ENCODE measurements at places on chromosomes 7 and 10.
A peak's percentile ranks its signal among the peaks of the same experiment; 100 is the strongest.

DNA sequence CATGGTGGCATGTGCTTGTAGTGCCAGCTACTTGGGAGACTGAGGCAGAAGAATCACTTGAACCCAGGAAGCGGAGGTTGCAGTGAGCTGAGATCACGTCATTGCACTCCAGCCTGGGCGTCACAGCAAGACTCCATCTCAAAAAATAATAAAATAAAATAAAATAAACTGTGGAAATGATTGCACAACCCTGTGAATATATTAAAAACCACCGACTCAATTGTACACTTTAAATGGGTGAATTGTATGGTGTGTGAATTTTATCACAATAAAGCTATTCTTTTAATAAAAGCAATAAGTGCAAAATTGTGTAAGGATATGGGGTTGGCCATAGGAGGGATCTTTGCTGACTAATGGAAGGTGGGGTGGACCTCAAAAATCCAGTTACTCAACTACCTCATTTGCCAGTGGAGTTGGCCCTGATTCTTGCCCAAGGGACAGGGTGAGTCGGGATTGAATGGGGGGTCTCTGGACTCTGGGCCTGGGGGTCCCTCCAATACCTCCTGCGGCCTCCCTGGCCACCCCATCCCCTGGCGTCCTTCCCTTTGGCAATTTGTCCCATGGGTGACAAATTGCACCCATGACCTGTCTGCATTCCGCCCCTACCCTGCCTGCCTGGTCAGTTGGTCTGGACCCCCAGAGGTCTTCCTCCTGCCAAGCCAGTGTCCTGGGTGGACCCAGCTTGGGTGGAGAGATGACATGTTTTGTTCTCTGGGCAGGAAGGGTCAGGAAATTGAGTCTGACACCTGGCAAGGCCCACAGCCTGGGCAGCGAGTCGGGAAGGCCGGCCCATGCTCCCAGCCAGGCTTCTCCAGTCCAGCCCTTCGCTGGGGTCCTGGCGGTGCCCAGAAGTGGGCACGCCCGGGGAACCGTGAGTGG is 61.7 kb upstream of the ELN start:
- no peak for DNase-seq

- no peak for DNase-seq
Observed at GRCh38 chr7:25830215-25830614, 321.8 kb upstream of the NFE2L3 start.

GRCh38 chr10:6794441-6794840 is 214.4 kb upstream of the PRKCQ start:
- no peak for DNase-seq

- DNase-seq, result no peak
Observed at GRCh38 chr10:117805139-117805538, 241.6 kb downstream of the RAB11FIP2 start.

- DNase-seq, result no peak
Observed at GRCh38 chr7:55349121-55349520, 16.0 kb upstream of the LANCL2 start.

GRCh38 chr10:113003052-113003451 is 53.0 kb downstream of the TCF7L2 start:
- DNase-seq, result no peak

DNA sequence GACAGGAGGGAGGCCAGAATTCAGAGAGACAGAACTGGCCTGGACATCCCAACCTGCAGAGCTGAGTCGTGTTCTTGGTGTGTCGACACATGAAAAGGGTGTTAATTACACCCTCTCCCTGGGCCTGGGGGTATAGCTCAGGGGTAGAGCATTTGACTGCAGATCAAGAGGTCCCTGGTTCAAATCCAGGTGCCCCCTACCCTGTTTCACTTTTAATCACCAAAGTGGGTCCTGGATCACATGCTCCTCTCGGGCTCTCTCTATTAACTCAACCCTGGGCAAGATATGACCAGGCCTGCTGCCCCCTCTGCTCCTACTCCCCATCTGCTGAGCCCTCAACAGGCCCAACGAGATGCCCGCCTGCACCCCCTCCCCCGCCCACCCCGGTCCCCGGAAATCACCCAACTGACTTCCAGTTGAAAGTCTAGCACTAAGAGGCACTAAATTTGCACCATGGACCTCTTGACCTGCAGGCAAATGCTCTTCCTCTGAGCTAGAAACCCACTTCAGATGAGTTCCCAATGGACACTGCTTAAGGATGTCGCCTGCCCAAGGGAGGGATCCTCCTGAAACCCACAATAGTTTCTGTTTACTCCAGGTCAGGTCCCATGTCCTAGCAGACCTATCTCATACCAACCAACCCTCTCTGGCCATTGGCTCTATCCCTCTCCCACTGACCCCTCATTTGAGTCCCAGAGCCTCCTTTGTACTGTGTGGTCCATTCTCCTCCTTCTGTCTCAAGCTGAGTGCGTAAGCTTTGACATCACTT is 137.6 kb downstream of the ZNF467 start:
- peak; percentile 46 for DNase-seq

DNA sequence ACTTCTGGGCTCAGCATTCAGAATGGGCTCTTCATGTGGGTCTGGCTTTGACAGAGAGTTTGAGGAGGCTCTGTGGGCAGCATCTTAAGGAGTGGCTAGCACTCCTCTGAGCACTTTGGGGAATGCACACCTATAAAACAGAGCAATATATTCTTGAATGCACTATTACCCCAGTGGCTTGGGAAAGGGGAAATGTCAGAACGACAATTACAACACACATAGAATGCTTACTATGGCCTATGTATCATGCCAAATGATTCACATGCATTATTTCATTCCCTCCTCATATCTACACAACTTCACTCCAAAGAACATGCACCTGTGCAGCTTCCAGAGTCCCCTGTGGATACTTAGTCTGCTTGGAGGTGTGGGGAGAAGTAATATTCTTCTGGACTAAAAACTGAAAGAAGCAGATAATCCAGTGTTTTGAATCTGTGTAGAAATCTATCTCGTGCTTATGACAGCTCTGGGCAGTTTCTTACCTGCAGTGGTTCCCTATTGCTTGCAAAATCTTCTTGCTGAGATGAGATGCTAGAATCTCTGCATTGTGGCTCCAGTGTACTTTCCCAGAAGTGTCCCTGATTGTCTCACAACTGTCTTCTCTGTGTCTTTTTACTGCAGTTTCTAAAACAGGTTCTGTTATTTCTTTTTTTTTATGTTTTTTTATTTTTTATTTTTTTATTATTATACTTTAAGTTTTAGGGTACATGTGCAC is 5.5 kb upstream of the MGAM start:
- no peak for DNase-seq

- DNase-seq, result no peak
Observed at GRCh38 chr7:50717181-50717580, 65.5 kb downstream of the GRB10 start.

DNA sequence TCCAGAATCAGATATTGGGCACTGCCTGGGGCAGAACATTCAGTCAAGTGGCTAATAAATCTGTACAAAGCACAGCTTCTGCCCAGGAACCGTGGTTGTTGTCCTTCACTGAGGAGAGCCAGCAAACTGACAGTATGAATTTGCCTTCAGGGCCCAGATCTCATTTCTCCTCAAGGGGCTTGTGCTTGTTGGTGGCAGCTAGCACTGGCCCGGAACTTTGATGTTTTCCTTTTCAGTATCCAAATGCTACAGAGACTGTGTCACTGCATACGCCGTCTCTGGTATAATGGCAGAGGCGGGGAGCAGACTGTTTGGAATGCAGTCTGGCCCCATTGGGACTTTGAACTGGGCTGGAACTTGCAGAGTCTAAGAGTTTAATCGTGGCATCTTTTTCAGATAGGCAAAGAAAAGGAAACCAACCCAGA is 30.4 kb upstream of the ADD3 start:
- DNase-seq, result no peak

DNA sequence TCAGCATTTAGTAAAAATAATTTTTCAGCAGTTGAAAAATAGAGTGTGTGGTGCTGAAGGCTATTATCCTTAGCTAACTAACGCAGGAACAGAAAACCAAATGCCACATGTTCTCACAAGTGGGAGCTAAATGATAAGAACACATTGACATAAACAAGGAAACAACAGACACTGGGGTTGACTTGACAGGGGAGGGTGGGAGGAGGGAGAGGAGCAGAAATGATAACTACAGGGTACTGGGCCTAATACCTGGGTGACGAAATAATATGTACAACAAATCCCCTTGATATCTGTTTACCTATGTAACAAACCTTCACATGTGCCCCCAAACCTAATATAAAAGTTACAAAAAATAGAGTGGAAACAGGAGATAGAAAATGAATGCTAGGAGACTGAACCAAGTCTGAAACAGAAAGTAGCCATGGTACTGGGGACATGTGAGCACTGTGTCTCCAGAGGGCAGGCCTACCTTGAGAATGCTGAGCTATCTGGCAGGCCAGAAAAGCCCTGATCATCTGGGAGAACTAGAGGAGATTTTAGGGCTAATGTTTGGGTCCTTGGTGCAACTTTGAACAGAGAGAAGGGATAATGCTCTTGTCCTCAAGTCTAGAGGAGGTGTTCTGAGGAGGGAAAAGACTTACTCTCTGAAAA is 4.7 kb upstream of the EFCAB10 start:
- no peak for DNase-seq

DNA sequence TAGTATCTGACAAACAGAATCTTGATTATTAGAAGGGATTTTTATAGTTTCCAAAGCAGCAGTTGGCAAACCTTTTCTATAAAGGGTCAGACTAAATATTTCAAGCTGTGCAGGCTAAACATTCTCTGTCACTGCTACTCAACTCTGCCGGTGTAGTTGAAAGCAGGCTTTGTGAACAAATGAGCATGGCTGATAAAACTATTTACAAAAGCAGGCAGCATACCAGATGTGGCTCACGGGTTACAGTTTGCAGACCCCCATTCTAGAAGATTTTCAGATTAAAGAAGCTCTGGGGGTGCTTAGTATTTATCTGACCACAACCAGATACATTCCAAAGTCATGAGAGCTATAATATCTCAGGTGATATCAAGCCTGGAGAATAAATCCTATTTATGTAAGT is 1017.5 kb downstream of the SORCS1 start:
- no peak for DNase-seq

DNA sequence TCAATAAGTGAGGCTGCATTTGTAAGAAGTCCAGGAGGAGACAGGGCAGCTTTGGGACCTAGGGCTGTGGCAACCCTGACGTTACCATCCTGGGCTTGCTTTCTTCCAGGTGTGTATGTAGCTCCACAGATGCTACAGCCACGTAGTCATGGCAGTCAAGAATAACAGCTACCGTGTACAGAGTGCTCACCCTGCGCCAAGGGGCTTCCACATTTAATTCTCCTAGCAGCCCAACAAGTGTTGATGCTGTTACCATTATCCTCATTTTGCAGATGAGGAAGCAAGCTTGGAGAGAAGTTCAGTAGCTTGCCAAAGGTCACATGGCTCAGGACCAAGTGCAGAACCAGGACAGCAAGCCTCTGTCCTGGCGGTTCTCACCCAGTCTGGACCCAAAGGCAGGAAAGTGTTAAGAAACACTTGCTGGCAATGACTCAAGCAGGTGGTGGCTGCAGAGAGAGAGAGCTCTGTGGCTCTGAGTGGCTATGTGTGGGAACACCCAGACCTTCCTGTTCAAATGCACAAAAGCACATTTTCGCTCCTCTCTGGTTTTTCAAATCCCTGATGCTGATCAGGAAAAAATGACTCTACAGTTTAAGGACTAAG is 89.8 kb downstream of the CREM start:
- no peak for DNase-seq

- DNase-seq, result no peak
Observed at GRCh38 chr10:89683883-89684282, 17.5 kb upstream of the KIF20B start.

DNA sequence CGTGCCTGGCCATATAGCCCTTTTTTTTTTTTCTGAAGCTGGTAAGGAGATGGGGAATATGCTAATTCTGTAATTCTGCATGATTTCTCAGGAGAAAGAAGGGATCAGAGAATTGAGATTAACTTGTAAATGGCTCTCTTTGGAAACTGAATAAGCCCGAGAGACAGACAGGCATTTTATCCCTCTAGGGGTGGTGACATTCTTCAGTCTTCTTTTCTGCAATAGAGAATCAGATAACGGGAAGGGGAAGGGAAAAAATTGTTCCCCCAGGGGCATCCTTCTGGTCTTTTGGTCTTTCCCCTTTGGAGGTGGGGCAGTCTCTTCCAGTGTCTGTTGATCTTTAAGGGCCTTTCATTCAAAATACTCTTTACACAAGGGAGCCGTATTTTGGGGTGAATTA is 34.2 kb downstream of the HK1 start:
- no peak for DNase-seq

GRCh38 chr7:82527851-82528250 is 84.3 kb upstream of the CACNA2D1 start:
- DNase-seq, result no peak

Measured in Panc1 (cell line).